Ascending aorta (tissue), 2 donors: ENCODE measurements at places on chromosomes 16 and 17. TPM values are rescaled to one million over a fixed set of nuclear protein-coding genes. Genes with fewer than 3 reads are reported as not detected.
A peak's percentile ranks its signal among the peaks of the same experiment; 100 is the strongest.

The TPSB2 gene
- total RNA-seq = not detected

DNA sequence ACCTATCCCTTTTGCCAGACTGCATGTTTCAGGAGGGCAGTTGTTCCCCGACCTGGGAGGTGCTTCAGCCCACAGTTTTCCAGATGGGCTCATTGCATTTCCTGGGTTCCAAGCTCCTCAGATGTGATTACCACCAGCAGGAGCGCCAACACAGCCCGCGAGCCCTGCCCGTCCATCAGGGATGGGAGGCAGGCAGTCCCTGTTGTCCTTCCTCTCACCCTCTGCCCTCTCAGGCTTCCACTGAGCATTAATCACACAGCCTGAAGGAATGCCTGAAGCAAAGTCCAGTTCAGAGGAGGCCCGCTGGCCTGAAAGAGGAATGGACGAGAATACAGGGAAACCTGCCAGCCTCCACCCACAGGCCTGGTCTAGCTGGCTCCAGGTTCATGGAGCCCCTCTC, 256.3 kb upstream of the SDK2 start:
- H3K4me1 ChIP-seq = no peaks in the 10 kb centered on the region
- DNase-seq = no peak
- no peak overlapping the region for H3K27ac ChIP-seq
- no peaks in the 10 kb centered on the region for H3K27me3 ChIP-seq

DNA sequence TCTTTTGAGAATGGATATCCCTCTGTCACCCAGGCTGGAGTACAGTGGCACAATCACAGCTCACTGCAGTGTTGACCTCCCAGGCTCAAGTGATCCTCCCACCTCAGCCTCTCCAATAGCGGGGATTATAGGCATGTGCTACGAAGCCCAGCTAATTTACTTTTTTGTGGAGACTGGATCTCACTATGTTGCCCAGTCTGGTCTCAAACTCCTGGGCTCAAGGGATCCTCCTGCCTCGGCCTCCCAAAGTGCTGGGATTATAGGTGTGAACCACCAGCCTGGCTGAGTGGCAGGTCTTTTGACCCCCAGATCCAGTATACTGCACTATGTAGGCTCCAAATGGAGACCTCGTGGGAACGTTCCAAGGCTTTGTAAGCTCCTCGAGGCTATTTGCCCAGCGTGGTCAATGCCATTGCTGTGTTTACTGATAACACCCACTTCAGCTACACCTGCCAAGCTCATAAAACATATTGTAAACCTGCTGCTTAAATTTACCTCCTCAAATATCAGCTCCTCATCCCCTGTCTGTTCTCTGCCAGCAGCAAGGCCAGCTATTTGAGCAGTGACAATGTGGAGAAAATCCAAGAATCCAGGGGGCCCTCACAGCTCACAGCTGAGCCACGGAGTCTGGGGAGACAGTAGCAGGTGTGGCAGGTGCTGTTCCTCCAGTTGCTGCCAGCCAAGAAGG, 16.2 kb upstream of the KIFC3 start:
- H3K27ac ChIP-seq = no peak overlapping the region
- H3K36me3 ChIP-seq = no peaks in the 10 kb centered on the region
- H3K27me3 ChIP-seq = no peaks in the 10 kb centered on the region
- no peak for DNase-seq

DNA sequence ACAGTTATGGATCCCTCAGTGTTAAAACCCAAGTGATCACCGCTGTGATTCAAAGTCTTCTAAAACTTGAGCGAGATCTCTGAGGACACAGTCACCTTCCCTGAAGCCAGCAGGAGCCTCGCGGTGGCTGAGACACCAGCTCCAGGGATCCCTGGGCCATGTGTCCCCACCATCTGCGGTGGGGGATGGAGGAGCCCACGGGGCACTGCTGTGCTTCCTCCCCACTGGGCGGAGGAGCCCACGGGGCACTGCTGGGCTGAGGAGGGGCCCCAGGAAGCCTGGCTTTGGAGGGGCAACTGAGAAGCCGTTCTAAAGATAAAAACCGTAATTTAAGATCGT, 65.7 kb upstream of the METRNL start:
- no peaks in the 10 kb centered on the region for H3K36me3 ChIP-seq
- no peak overlapping the region for H3K27ac ChIP-seq
- H3K4me3 ChIP-seq = no peak overlapping the region
- no peaks in the 10 kb centered on the region for H3K4me1 ChIP-seq

DNA sequence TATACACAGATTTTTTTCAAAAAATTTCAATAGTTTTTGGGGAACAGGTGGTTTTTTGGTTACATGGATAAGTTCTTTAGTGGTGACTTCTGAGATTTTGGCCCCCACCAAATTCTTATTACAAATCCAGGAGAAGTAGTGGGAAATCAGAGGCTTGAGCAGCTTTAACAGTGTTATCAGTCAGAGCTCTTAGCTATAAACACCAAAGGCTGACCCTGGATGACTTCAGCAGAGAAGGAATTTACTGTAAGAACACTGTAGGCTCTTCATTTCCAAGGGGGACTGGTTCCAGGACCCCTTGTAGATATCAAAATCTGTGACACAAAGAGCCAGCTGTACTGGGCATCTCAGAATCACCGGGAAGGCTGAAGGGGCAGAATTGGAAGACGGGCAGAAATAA, 17.8 kb downstream of the MPHOSPH6 start:
- H3K36me3 ChIP-seq = no peaks in the 10 kb centered on the region
- DNase-seq = no peak
- H3K27ac ChIP-seq = no peak overlapping the region
- no peaks in the 10 kb centered on the region for H3K4me1 ChIP-seq
- H3K27me3 ChIP-seq = no peaks in the 10 kb centered on the region

DNA sequence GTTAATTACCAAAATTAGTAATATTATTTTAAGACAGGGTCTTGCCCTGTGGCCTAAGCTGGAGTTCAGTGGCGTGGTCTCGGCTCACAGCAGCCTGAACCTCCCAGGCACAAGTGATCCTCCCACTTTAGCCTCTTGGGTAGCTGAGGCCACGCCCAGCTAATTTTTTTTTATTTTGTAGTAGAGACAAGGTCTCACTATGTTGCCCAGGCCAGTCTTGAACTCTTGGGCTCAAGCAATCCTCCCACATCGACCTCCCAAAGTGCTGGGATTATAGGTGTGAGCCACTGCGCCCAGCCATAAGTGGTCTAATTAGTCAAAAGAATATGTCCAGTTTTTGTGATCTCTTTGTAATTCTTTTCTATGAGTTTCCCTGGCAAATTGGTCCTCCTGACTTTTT, 12.0 kb upstream of the CFDP1 start:
- H3K27me3 ChIP-seq = no peaks in the 10 kb centered on the region
- DNase-seq = no peak
- H3K4me1 ChIP-seq = no peaks in the 10 kb centered on the region
- H3K27ac ChIP-seq = peak overlapping the region; percentile 29

GRCh38 chr16:29974291-29975133, 844 bp downstream of the TAOK2 start:
- H3K27ac ChIP-seq = peak overlapping the region; percentile 90
- peaks cover 36% of the 10 kb centered on the region for H3K36me3 ChIP-seq
- no peak for DNase-seq
- peaks cover 24% of the 10 kb centered on the region for H3K4me1 ChIP-seq
- H3K4me3 ChIP-seq = peak overlapping the region; percentile 80

- H3K27me3 ChIP-seq = no peaks in the 10 kb centered on the region
- H3K4me3 ChIP-seq = no peak overlapping the region
- H3K36me3 ChIP-seq = peaks cover 21% of the 10 kb centered on the region
- H3K4me1 ChIP-seq = no peaks in the 10 kb centered on the region
Observed at GRCh38 chr17:54944796-54945195, 23.7 kb downstream of the COX11 start.

DNA sequence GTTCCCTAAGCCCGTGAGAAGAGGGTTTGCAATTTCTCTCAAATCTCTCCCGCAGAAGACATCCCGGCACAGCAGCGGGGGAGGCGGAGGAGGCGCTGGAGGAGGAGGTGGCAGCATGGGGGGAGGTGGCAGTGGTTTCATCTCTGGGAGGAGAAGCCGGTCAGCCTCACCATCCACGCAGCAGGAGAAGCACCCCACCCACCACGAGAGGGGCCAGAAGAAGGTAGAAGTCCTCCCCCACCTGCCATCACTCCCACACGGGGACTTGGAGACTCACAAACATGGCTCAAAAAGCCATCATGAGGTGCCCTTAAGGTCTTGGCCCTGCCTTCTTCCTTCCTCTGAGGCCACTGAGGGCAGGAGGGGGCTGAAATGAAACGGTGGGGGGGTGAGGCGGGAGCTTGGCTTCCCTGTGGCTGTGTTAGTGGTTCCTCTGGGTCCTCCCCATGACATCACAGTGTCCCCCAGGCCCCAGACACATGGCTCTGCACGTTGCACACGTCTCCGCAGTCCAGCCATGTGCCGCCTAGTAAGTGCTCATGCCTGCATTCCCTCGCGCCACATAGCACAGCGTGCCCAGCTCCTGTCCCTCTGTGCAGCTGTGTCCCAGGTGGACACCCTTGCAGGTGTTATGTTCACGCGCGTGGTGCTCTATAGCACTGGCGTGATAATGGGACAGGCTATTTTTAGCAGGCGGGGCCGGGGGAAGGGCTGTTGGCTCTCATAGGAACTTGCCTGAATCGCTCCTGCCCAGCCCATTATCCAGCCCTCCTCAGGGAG, 6.9 kb downstream of the MLLT6 start:
- no peaks in the 10 kb centered on the region for H3K4me1 ChIP-seq
- no peaks in the 10 kb centered on the region for H3K27me3 ChIP-seq
- H3K36me3 ChIP-seq = peaks cover 81% of the 10 kb centered on the region
- H3K27ac ChIP-seq = no peak overlapping the region

GRCh38 chr16:2816751-2817339, at the start of gene PRSS21:
Gene PRSS21, plus strand, starts transcription at chr16:2817237. Its CDS starts 32 bp downstream, at chr16:2817269.
- no peak within 1 kb of the TSS for H3K27ac ChIP-seq
- no peak within 1 kb of the TSS for H3K4me3 ChIP-seq
- H3K36me3 ChIP-seq = no peaks in the 10 kb centered on the region
- no peaks in the 10 kb centered on the region for H3K4me1 ChIP-seq
- no peak for DNase-seq

The KRT27 gene
- total RNA-seq = not detected

The LPO gene
- not detected for total RNA-seq

The RILP gene
- 103 TPM for total RNA-seq

GRCh38 chr16:57592591-57593003, 35.8 kb upstream of the ADGRG1 start:
- H3K4me1 ChIP-seq = no peaks in the 10 kb centered on the region
- no peaks in the 10 kb centered on the region for H3K27me3 ChIP-seq
- H3K4me3 ChIP-seq = no peak overlapping the region
- no peak for DNase-seq
- H3K27ac ChIP-seq = no peak overlapping the region

The OTOP2 gene
- not detected for total RNA-seq

DNA sequence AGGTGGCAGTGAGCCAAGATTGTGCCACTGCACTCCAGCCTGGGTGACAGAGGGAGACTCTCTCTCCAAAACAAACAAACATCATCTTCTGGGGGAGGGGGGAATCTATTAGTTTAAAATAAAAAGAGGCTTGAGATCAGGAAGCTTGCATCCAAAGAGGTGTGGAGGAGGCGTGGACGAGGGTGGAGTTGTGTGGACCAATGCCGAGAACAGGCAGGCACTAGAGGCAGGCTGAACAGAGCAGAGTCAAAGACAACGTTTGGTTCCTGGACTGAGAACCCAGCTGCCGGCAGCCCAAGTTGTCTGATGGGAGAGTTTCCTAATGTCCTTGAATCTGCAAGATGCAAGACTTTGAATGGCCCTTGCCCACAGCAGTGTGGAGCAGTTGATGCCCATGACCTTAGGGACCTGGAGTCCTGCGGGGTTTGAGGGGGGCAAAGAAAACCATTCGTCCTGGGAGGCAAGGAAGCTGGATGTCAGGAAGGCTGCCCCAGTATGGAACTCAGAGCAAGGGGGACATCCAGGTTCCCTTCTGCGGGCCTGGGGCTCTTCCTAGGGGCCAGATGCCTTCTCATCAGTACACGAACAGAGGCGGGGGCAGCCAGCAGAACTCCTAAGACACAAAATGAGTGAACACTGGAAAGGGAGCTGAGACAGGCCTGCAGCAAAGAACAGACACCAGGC, 9.2 kb downstream of the TBC1D16 start:
- DNase-seq = no peak
- no peaks in the 10 kb centered on the region for H3K27me3 ChIP-seq
- H3K27ac ChIP-seq = no peak overlapping the region
- H3K36me3 ChIP-seq = no peaks in the 10 kb centered on the region

- no peaks in the 10 kb centered on the region for H3K27me3 ChIP-seq
- peak overlapping the region; percentile 40 for H3K27ac ChIP-seq
- H3K36me3 ChIP-seq = peaks cover 58% of the 10 kb centered on the region
- no peak overlapping the region for H3K4me3 ChIP-seq
- H3K4me1 ChIP-seq = peaks cover 39% of the 10 kb centered on the region
Observed at GRCh38 chr16:21166561-21166961, 8.1 kb downstream of the LDAF1 start.

The OR1D2 gene
- total RNA-seq = not detected

The KRT15 gene
- 0.32 TPM for total RNA-seq

DNA sequence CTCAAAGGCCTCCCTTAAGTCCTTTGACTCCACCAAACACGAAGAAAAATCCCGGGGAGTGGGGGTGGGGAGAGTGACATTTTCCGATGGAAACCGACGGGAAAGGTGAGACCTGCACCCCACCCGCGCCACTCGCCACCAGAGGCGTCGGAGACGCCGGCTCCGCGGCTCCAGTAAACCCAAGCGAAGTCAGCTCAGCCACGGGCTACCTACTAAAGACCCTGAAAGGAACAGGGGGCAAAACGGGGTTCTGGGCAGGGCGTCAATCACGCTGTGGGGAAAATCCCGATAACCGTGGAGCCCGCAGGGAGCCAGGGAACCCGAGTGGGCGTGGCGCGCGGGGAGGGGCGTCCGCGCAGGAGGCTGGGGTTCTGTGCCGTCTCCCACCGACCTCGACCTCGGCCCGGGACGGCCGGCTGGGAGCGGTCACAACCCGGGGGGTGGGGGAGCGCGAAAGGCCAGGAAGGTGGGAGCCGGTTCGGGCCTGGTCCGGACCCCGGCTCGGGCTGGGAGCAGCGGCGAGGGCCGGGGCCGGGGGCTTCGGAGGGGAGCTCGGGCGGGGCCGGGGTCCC, 565 bp downstream of the WDR45B start:
- H3K4me1 ChIP-seq = peaks cover 20% of the 10 kb centered on the region
- H3K27ac ChIP-seq = peak overlapping the region; percentile 100
- peak overlapping the region; percentile 100 for H3K4me3 ChIP-seq
- peaks cover 17% of the 10 kb centered on the region for H3K36me3 ChIP-seq
- no peaks in the 10 kb centered on the region for H3K27me3 ChIP-seq
- no peak for DNase-seq

- no peak for DNase-seq
- H3K27me3 ChIP-seq = no peaks in the 10 kb centered on the region
- no peak overlapping the region for H3K27ac ChIP-seq
Observed at GRCh38 chr17:40371261-40371929, 6.9 kb upstream of the GJD3 start.

The CCL4L2 gene
- total RNA-seq = not detected

DNA sequence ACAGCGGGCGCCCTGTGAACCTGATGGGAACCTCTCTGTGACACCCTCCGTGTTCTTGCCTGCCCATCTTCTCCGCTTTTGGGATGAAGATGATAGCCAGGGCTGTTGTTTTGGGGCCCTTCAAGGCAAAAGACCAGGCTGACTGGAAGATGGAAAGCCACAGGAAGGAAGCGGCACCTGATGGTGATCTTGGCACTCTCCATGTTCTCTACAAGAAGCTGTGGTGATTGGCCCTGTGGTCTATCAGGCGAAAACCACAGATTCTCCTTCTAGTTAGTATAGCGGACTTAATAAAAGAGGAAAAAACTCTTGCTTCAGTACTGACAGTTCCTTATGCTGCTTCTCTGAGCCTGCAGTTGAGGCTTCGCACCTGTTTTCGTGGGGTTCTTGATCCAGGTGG, 10.5 kb downstream of the CDK5RAP3 start:
- no peaks in the 10 kb centered on the region for H3K4me1 ChIP-seq
- H3K27me3 ChIP-seq = no peaks in the 10 kb centered on the region
- H3K4me3 ChIP-seq = no peak overlapping the region
- DNase-seq = no peak

GRCh38 chr16:85348911-85349334, 236.7 kb upstream of the CIBAR2 start:
- peaks cover 7% of the 10 kb centered on the region for H3K4me1 ChIP-seq
- H3K27ac ChIP-seq = no peak overlapping the region
- no peaks in the 10 kb centered on the region for H3K36me3 ChIP-seq
- H3K4me3 ChIP-seq = no peak overlapping the region
